Hepatocyte (in vitro differentiated cells): ENCODE measurements at places on chromosomes 11 and 22.

GRCh38 chr22:26172389-26172990 lies 3.2 kb downstream of the SEZ6L start:
- DNase-seq, result peak; percentile 74

DNA sequence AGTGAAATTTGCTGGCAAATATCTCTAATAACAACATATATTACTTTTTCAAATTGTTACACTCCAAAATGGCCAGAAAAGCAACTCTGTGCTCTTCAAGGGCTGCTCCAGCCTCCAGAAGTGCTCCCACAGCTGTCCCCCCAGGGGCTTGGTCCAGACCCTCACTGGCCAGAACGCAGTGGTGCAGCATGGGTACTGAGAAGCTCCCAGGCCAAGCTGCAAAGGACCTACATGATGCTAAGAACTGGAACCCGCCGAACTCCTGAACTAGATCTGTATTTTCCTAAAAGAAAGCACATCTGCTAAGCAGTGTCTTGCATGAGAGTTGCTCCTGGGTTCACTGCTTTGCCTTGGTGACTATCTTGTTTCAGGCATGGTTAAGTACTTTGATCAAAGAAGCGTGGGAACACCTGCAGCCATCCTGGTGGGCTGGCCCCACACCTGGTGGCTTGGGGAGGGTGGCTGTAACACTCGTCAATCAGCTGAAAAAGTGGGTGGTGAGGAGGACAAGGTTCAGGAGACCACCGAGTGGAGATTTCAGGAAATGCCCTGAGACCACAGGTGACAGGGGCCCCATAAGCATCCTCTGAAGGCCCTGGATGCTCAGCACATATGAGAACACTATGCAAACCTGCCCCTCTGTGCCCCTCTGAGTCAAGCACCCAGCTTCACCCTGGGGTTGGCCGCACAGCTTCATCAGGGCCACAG lies 72.7 kb upstream of the PITPNB start:
- DNase-seq, result no peak

DNA sequence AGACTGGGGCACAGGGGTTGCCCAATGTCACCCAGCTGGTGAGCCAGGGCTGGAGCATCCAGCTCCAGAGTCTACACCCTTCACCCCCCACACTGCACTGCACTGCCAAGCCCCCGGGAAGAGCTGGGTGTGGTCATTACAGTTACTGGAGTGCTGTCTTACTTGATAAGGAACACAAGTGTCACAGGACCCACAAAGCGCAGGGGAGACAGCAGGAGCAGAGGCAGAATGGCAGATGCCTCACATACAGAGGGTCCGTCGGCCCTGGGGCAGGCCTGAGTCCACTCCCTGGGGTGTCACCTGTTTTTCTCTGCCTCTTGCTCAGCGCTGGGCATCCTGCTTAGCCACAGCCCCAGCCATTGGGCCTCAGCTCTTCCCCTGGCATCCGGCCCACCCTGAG lies 7.7 kb downstream of the IL2RB start:
- DNase-seq, result no peak

DNA sequence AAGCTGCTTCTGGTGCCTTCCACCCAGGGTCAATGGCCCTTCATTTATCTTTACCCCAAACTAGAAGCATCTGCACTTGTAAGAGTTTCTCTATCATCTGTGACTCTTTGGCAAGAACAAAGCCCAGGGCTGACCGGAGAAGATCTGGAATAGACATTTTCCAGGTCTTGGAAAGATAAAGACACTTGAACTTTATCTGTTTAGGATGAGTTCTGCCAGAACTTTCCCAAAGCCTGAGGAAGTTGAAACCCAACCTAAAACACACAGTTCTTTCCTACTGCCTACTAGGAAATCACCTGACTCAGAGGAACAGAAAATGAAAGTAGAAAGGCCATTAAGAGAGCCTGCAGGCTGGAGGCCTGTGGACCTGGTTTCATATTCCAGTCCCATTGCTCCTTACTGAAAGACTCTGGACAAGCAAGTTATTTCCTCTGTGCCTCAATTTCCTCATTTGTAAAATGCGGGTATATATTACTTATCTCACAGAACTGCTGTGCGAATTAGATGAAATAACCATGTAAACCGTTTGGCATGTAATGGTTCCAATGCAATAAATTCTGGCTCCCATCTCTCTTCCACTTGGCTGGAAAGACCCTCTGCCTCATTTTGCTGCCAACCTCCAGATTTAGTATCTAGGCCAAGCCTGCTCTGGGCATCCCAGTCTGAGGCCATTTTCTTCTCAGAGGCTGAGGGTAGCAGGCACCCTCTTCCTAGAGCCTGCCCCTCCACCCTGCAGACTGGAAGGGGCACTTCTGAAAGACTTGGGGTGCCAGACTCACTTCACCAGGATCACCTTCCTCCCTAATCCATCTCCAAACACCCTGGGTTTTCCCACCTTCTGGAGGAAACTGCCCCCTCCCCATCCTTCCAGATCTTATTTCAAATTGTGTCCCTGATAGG lies 1.2 kb downstream of the UBE2L6 start:
- peak; percentile 59 for DNase-seq

DNA sequence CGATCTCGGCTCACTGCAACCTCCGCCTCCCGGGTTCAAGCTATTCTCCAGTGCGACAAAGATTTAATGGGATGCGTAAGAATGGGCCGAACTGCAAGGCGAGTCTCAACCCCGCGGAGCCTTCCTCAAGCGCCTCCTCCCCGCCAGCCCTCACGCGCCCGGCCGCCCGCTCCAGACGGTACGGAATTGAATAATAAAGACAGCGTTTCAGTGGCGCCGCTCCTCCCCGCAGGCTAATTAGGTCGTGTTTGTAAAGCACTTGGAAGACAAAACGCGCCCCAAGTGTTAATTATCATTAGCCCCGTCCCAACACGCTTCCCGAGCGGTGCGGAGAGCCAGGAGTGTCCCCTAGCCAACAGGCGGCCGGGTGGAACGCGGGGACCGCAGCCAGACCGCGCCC lies 192.0 kb downstream of the BUD13 start:
- DNase-seq, result no peak

- no peak for DNase-seq
These were observed 97.2 kb upstream of the CEP126 start for GRCh38 chr11:101817581-101817980.

DNA sequence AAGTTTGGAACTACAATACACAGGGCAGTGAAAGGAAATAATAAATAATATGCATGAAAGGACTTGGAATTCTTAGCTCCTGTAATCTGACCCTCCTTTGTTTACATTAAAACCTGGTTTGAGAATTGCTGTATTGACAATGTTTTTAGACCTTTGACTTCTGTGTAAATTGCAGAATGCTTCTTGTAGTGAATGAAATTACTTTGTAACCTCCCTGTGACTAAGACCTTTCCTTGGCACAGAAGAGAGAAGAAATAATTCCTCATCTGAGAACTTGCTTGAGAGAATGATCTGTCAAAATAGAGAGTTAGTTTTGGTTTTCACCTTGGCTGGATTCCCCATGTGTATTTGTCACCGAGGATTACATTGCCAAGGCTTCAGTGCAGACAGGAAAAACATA lies 640.0 kb upstream of the ANO5 start:
- DNase-seq, result peak; percentile 12

DNA sequence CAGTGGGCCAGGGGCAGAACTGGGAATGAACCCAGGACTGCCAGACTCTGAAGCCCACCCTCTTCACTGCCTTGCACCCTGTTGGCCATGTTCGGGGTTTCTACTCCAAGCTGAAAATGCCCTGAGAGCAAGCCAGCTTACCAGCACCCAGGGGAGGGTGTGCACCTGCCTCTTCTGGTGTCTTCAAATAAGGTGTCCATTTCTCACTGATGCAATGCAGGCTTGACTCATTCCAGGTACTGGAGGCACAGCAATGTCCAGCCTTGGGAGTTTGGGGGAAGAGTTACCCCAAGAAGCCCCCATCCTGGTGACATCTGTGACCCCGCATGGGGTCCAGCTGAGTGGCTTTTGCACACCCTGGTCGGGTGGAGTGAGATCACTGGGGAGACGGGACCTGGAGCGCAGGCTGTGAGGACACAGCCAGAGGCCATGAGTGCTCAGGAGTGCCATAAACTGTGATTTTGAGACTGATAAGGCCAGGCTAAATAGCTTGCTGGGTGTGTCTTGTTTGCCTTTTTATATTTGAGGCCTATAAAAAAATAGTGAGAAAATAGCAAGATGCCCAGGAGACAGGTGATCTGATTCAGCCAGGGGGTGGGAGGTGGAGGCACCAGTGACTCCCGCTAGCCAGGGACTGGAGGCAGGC lies 4.6 kb upstream of the CERK start:
- peak; percentile 67 for DNase-seq

DNA sequence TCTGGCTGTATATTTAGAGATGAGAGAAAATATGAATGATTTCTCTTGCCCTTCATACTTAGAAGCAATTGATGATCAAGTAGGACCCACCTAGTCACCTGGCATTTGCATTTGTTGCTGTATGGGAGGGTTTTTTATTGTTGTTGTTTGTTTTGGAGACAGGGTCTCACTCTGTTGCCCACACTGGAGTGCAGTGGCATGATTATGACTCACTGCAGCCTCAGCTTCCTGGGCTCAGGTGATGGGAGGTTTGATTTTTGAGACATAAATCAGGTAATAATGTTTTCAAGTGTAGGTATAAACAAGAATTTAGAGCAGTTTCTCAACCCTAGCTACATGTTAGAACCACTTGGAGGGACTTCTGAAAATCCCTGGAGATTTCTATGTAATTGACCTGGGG lies 63.0 kb downstream of the TNRC6B start:
- no peak for DNase-seq

DNA sequence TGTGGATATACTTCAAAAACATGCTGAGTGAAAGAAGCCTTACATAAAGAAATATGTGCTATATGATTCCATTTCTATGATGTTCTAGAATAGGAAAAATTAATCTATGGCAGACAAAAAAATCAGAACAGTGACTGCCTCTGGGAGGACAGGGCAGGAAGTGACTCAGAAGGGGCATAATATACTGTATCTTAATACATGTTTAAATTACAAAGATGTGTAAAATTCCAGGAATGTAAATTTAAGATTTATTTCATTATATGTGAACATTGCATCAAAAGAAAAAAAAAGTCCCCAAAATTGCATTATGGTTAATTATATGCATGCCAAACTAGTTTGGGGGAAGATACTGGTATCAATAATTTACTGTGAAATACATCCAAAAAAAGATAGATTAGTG lies 32.2 kb downstream of the SBF2 start:
- no peak for DNase-seq

DNA sequence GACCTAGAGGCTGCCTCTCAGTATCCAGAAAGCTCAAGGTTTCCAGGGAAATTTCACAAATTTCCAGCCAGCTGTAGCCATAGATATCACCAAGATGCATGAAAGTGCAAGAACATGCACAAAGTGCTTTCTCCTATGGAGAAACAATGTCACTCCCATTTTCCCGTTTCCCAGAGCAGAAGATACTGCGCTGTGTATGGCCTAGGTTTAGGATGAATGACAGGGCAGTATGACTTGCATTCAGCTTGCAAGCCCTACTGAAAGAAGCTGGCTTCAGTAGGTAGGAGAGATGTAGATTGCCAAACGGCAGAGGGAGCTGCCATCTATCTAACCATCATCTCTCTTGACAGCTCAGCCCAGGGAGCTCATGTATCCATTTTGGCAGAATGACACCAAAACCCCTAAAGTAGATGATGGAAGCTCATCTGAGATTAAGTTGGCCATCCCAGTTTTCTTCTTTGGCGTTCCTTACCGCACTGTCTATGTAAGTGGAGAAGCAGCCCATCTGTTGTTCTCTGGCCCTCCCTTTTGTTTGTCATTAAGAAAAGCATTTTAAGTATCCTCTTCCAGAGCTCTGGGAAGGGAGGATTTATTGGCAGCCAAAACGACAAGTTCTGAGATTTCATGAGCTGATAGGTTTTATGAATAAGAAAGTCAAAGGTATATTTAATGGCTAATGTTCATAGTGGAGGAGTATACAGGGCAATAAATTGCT lies 4.6 kb downstream of the TECTA start:
- no peak for DNase-seq

GRCh38 chr11:29129844-29130243 lies 887.0 kb downstream of the KCNA4 start:
- DNase-seq, result no peak

GRCh38 chr11:94910779-94911178 lies 62.6 kb downstream of the CWC15 start:
- DNase-seq, result peak; percentile 19

DNA sequence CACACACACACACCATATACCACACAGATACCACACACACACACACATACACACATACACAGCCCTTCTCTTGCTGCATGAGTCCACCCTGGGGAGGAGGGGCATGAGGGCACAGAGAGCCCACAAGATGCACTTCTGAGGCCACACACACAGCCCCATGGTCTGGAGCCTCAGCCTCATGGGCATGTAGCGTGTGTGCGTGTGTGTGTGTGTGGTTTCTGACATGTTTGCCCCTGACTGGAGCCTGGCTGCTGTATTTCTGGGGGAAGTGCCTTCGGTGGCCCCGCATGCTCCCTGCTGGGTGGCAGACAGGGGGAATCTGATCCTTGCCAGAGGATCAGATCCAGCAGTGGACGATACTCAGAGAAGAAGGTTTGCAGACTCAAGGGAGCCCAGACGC lies 97.0 kb upstream of the PRR5 start:
- DNase-seq, result no peak

- peak; percentile 94 for DNase-seq
These were observed at the start of gene NEAT1 for GRCh38 chr11:65422633-65423515. Gene NEAT1, plus strand, starts transcription at chr11:65422798.

DNA sequence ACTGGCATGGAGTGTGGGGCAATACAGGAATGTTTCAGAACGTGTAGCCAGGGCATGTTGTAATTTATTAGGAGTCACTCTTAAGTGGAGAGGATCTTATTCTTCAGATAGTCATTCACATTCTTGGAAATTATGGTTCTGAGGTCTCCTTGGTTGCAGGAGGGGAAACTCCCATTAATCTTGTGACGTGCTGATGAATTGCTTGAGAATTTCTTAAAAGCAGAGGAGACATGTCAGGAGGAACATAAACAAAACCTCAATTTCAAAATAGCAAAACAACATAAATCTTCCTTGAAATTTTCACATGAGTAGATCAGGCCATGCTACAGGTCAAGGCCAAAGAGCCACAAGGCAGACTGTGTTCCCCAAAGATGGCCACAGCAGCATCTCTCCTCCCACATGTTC lies 50.4 kb downstream of the ADM start:
- no peak for DNase-seq

- DNase-seq, result no peak
These were observed 9.4 kb upstream of the RNF185 start for GRCh38 chr22:31150615-31151014.
